ENCODE measurements at places on chromosomes 11 and 22. TPM values are rescaled to one million over a fixed set of nuclear protein-coding genes. Genes with fewer than 3 reads are reported as not detected.

ZNF280B gene
- 2.6 TPM for total RNA-seq

NEFH gene
- 4.2 TPM for total RNA-seq

SLC22A25 gene
- not detected for total RNA-seq

TSKU gene
- 2.5 TPM for total RNA-seq

C1QTNF5 gene
- total RNA-seq: not detected

ACTN3 gene
- total RNA-seq: not detected

RASL10A gene
- total RNA-seq: 1.4 TPM

All from activated CD8-positive, alpha-beta T cell treated with anti-CD3 and anti-CD28 coated beads, Interleukin-2, amount 10 ng/mL, durations not matched to agents 7 days and 5 days (primary cell).